ENCODE measurements at places on chromosomes 3 and 15.

- DNase-seq = no peak
Observed at GRCh38 chr3:55267206-55267930, 219.7 kb downstream of the WNT5A start.

DNA sequence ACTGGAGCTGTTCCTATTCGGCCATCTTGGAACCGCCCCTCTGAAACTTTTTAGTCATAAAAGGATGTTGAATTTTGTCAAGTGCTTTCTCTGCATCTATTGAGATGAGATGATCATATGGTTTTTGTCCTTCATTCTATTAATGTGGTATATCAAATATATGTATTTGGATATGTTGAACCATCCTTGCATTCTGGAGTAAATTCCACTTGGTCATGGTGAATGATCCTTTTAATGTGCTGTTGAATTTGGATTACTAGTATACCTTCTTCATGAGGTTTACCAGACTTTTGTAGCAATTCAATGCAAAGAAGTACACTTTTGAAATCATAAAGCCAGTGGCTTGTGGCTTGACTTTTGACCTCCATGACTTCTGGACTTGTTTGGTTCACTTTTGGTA is 33.4 kb upstream of the XRN1 start:
- no peak for DNase-seq

DNA sequence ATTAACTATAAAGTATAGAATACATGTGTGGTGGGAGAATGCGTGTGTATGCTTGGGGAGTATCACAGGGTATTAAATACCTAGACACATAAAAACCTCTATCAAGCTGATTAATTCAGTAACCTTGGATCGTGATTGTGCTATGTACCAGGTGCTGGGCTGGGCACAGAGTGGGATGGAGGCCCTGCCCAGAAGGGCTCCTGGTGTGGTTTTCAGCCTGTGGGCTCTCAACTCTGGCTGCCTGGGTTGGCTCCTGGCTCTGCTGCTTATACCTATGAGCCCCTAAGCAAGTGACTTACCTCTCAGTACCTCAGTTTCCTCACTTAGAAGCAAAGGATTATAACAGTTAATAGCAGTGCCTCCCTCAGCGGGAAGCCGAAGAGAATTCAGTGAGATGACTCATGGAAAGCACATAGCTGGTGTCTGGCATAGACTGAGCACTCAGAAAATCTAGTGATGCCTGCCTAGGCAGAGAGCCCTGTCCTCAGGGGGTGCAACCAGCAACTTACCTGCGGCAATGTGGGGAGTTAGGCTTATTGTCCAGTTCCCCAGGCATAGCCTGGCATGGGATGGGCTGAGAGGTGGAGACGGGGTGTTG is 90.6 kb upstream of the MYZAP start:
- no peak for DNase-seq

- no peak for DNase-seq
Observed at GRCh38 chr3:16474920-16475319, 38.6 kb downstream of the RFTN1 start.

GRCh38 chr3:127546970-127547733 is 43.4 kb downstream of the TPRA1 start:
- DNase-seq = no peak

DNA sequence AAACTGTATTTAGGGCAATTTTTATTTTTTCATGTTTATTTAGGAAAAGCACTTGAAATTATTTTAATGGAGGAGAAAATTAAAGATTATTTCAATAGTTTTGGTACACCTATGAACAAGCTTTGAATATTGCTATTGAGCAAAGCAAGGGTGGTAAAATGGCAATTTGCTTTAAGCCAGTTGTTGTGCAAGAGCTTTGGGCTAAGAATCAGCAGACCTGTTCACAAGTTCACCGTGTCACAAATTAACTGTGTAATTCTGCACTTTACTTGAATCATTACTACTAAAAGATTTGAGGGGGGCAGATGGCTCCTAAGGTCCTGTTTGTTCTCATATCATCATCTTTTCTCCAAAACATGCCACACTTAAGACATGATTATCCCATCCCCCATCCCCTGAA is 238.9 kb upstream of the GBE1 start:
- no peak for DNase-seq

DNA sequence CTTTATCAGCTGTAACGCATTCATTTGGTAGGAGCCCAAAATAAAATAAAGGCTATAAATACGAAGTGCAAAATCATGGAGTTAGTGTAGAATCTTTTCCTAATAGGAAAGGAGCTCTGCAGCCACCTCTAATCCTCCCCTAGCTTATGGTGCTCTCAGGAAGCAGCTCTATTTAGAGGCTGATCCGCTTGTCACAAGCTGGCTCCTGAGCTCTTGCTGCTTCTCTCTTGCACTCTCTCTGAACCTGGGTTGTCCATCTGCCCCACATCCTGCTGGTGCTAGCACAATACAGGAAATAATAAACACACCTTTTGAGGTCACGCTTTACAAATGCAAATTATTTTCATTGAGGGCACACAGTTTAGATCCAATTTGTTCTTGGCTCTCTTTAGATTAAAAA is 37.3 kb upstream of the BFSP2 start:
- no peak for DNase-seq

- no peak for DNase-seq
Observed at GRCh38 chr3:8450618-8451017, 51.0 kb upstream of the LMCD1 start.

DNA sequence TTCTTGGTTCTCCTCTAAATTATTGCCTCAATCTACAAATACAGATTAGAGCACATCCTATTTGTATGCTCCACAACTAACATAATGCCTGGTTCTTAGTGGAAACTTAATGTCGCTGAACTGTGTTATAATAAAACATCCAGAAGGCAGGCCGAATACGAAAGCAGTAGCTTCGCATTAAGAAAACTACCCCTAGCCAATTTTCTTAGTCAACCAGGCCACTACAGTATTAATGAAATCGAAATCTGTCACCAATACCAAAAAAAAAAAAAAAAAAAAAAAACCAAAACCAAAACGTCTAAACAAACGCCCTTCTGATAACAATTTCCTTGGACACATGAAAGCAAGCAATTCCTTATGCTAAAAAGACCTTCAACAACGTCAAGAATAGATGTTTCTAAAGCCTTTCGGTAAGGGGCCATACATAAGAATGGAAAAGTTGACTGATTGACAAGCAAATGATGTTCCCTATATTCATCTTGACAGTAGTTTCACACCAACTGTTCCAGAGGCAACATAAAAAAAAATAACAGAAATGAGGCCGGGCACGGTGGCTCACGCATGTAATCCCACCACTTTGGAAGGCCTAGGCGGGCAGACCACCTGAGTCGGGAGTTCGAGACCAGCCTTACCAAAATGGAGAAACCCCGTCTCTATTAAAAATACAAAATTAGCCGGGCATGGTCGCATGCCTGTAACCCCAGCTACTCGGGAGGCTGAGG is 1.3 kb downstream of the DENND6A start:
- no peak for DNase-seq

- DNase-seq = no peak
Observed at GRCh38 chr15:75235051-75235673, 23.0 kb upstream of the GOLGA6C start.

DNA sequence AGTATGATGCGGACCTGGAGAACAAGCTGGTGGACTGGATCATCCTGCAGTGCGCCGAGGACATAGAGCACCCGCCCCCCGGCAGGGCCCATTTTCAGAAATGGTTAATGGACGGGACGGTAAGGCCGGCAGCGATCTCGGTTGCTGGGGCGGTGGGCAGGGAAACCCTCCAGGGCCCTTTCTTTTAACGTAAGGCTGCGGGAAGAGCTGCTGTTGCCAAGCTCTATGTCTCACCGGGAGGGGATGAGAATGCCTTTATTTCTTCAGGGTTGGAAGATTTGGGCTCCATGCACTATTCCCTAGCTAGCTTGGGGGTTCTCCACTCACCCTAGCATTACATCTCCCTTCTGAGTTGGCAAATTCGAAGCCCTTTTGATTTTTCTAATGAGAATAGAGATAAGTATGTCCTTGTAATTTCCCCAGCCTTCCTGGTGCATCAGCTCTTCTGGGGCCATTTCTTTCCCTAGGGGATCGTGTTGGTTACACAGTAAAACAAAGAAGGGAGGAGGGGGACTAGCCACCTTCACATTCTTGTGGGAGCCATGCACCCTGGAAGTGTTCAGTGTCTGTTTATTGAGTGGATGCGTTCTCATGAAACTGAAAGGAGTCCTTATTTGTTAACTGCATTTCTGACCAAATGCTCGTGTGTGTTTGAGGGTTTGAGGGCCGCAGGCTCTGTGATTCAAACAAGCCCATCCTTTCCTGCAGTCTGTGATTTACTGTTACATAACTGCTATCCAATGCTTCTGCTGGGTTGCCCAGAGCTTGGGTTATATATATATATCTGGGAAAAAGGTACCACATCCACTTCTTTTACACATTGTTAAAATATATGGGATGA is 982 bp downstream of the TAGLN3 start:
- DNase-seq = no peak

DNA sequence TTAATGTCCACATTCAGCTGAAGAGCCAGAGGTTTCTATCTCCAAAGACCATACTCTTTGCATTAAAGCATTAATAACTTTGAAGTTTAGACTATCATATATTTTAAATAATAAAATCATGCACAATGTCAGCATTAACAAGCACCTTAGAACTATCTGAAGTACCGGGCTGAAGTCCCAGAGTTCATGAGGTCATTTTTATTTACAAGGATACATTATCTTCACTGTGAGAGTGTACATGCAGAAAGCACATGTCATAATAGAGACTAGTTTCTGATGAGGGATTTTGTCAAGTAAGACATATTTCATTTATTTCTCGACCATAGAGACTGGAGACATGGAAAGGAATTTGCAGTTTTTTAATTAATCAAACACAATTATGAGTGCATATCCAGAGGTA is 52.4 kb upstream of the SI start:
- no peak for DNase-seq

- no peak for DNase-seq
Observed at GRCh38 chr15:90211009-90211408, 9.9 kb downstream of the SEMA4B start.

DNA sequence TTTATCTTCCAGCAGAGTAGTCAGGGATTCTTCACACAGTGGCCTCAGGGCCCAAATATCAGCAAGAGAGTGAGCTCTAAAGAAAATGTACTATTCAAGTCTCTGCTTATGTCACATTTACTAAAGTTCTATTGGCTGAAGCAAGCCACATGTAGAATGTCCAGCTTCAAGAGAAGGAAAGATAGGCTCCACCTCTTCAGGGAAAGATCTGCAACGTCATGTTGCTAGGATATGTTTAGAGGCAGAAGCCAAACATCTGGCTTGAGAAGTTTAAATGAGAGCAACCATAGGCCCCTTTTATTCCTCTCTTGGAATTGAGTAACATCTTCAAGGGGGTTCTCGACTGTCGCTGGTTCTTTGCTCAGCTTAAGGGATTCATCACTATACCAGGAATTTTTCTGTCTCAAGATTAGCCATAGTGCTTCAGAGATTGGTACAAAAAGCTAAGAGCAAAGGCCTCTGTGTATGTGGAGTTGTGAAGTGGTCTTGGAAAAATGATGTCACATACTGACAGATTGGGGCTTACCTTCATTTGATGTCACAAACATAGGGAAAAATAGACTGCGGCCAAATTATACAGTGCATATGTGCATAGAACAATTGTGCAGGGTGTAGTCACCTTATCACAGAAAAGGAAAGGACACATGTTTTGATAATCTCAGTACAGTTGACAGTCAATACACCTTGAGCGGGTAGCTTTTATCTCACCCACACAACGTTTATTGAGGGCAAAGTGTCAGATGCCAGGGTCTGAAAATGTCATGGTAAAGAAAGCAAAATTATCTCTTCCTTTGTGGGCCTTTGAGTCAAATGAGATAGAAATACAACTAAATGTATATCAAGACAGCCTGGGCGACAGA is 11.3 kb upstream of the THRB start:
- no peak for DNase-seq

DNA sequence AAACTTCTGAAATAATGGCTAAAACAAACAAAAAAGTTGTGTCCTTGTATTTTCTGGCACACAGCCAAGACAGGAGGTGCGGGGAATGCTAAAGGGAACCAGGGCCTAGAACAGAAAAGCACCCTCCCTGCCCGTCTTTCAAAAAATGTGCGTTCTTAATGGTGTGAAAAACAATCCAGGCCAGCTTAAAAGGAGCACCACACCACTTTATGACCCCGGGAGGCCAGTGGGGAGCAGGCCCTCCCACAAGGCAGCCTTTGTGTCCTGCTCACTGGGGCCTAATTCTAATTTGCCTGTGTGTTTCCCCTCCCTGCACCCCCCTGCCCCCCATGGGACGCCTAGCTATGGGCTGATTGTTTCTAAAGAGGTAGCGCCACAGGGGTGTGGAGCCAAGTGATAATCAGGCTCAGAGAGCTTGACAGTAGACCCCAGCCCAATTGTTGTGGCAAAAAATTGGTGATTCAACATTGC is 181.4 kb downstream of the GREM1 start:
- DNase-seq = no peak

GRCh38 chr3:65927576-65927975 is 111.1 kb downstream of the MAGI1 start:
- no peak for DNase-seq

- peak; percentile 91 for DNase-seq
Observed at GRCh38 chr3:10026084-10026890, at the start of gene FANCD2. Gene FANCD2, plus strand, starts transcription at chr3:10026437. Its CDS starts 2,221 bp downstream, at chr3:10028658.

- DNase-seq = no peak
Observed at GRCh38 chr15:40379374-40379773, 3.1 kb upstream of the KNSTRN start.

GRCh38 chr3:67979342-67979741 is 324.9 kb upstream of the SUCLG2 start:
- no peak for DNase-seq

DNA sequence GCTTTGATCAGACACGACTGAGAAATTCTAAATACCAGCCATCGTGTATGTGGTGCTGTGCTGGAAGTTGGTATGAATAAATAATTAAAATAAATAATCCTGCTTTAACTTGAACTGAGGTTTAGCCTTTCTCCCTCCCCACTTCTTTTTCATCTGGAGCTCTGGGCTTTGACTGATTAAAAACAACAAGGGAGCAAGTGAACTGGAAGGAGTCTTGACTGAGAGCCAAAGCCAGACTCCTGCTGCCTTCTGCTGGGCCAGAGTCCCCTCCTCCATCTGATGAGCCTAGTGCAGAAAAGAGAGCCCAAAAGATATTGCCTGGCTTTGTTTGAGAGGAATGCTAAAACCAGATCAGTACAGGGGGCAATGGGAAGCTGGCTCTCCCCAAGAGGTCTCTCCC is 96.0 kb downstream of the CCNL1 start:
- no peak for DNase-seq

- DNase-seq = no peak
Observed at GRCh38 chr3:56355570-56356185, 112.6 kb downstream of the ERC2 start.

DNA sequence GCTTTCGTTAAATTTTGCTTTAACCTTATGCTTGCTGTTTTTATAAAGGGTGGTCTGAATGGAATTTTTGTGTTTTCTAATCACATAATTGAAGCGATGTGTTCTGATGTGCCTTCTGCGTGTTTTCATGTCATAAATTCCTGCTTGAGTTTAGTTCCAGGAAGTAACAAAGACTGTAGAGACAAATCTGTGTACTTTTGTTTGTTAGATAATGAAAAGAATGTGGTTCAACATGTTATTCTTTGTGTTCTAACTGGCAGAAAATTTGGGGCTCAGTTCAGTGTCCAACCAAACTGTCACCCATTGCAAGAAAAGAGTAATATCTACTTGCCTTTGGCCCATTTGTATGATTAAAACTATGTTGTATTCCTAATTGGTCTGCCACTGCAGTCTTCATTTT is 324.0 kb downstream of the DIPK2A start:
- DNase-seq = no peak

GRCh38 chr3:144491333-144491732 is 519.7 kb downstream of the DIPK2A start:
- no peak for DNase-seq
